H1 (cell line): ENCODE measurements at places on chromosomes 13 and 19.

- peak overlapping the region; percentile 65; the same call in 1 of the 2 replicates for H3K27ac ChIP-seq
- no peaks in the 10 kb centered on the region for H3K27me3 ChIP-seq
- peak overlapping the region; percentile 11; the same call in 1 of the 2 replicates for H3K4me3 ChIP-seq
- H3K36me3 ChIP-seq, result peaks cover 3% of the 10 kb centered on the region; the same call in 1 of the 2 replicates
- peaks cover 13% of the 10 kb centered on the region for H3K4me1 ChIP-seq
- DNase-seq, result peak; percentile 73
Observed at GRCh38 chr13:98484289-98485219, 92.4 kb downstream of the STK24 start.

DNA sequence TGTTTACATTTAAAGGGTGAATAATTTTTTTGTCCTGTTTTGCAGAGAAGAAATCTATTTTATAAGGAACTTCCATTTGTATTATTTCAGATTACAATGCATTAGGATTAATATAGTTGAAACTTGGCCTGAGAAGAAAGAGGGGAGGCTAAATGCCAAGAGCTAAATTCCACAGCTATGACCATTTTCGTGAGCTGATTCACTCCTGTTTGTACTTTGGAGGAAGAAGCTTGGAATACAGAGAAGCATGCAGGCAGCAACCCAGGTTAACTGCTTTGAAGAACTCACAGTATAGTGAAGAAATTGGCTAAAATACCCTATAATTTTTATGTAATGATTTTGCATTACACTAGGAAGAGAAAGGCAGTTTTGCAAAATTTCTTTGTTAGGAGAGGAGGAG is 309.4 kb upstream of the KLF12 start:
- DNase-seq, result no peak
- no peak overlapping the region for H3K27ac ChIP-seq
- H3K4me3 ChIP-seq, result no peak overlapping the region
- H3K4me1 ChIP-seq, result no peaks in the 10 kb centered on the region

DNA sequence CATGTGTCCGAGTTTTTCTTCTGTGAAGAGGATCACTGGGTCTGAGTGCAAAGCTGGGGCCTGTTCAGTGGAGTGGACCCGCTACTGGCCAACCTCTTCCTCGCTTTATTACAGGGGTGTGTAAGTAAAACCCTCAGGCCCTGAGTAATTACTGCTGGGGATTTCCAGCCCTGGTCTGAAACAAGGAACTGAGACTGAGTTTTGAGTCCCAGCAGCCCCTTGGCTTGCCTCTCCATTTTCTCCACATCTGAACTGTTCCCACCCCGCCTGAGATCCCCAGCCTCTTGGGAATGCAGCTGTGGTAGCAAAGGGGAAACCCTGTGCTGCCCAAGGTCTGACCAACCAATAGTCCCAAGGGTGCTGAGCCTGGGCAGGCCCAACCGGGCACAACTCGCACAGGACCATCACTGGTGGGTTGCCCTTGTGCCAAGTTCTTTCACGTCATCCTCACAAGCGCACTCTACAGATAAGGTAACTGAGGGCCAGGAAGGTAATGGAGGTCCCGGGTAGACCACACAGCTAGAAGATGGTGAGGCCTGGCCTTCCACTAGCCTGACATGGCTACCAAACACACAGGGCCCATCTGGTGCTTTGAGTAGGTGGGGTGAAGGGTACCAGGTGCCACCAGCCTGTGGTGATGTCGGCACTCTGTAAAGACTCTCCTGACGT is 13.7 kb upstream of the SLC35E1 start:
- DNase-seq, result no peak
- H3K4me3 ChIP-seq, result no peak overlapping the region
- H3K4me1 ChIP-seq, result peaks cover 32% of the 10 kb centered on the region

DNA sequence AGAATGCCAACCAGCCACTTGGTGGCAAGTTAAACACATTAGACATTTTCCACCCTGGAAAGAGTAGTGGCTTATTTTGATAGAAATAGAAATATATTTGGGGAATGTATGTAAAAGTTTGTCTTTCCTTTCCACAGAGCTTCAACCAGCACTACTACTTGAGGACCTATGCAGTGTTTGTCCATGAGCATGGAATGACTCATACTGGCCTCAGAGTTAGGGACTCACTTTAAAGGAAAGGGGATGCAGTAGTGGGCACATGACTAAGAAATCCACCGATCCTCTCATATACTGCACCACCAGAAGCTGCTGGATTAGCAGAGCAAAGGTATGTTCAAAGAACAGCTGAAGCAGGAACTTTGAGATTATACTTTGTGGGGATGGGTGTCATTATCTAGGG is 62.6 kb downstream of the LACC1 start:
- H3K4me1 ChIP-seq, result no peaks in the 10 kb centered on the region
- no peak overlapping the region for H3K4me3 ChIP-seq
- DNase-seq, result no peak
- no peaks in the 10 kb centered on the region for H3K27me3 ChIP-seq
- H3K27ac ChIP-seq, result no peak overlapping the region

DNA sequence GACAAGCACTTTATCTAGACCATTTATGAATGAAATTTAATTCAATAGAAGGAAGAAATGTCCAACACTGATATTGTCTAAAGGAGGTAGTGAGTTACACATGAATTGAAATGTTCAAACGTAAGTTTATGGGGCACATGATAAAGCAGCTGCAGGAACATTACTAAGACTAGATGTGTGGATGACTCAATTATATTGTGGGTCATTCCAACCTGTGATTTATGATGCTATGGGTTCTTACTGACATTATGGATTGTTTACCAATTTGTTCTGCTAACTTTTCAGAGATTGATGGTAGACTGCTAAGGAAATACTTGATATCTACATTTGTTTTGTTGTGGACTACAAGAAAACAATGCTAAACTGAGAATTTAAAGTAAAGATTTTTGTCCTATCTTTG is 56.1 kb upstream of the ATXN8OS start:
- no peaks in the 10 kb centered on the region for H3K36me3 ChIP-seq
- H3K27me3 ChIP-seq, result no peaks in the 10 kb centered on the region
- H3K27ac ChIP-seq, result no peak overlapping the region
- H3K4me1 ChIP-seq, result no peaks in the 10 kb centered on the region
- no peak overlapping the region for H3K4me3 ChIP-seq

GRCh38 chr13:23609874-23610576 is 39.8 kb downstream of the TNFRSF19 start:
- H3K27ac ChIP-seq, result no peak overlapping the region
- no peaks in the 10 kb centered on the region for H3K4me1 ChIP-seq
- no peaks in the 10 kb centered on the region for H3K36me3 ChIP-seq
- H3K4me3 ChIP-seq, result no peak overlapping the region

DNA sequence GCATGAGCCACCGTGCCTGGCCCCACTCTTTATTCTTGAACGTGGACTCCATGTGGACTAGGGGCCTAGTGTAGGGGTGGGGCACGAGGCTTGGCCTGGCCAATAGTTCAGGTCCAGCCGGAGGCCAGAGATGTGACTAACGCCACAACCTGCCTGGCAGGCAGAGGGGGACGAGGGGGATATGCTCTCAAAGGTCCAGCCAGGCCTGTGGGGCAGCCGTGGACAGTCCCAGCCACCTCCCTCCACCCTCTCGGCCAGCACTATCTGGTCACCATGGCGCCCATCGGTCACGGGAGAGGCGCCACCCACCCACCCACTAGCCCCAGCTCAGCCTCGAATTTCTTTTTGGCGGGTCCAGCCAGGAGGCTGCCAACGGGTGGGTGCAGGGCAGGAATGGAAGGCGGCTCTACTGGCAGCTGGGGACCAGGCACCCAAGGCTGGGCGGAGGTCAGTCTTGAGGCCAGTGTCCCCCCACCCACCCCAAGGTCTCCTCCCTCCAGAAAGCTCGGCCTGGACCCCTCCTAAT is 2.2 kb upstream of the CERS1 start:
- H3K27me3 ChIP-seq, result peaks cover 7% of the 10 kb centered on the region
- no peak overlapping the region for H3K4me3 ChIP-seq
- no peaks in the 10 kb centered on the region for H3K4me1 ChIP-seq
- H3K36me3 ChIP-seq, result peaks cover 7% of the 10 kb centered on the region; the same call in 1 of the 2 replicates

DNA sequence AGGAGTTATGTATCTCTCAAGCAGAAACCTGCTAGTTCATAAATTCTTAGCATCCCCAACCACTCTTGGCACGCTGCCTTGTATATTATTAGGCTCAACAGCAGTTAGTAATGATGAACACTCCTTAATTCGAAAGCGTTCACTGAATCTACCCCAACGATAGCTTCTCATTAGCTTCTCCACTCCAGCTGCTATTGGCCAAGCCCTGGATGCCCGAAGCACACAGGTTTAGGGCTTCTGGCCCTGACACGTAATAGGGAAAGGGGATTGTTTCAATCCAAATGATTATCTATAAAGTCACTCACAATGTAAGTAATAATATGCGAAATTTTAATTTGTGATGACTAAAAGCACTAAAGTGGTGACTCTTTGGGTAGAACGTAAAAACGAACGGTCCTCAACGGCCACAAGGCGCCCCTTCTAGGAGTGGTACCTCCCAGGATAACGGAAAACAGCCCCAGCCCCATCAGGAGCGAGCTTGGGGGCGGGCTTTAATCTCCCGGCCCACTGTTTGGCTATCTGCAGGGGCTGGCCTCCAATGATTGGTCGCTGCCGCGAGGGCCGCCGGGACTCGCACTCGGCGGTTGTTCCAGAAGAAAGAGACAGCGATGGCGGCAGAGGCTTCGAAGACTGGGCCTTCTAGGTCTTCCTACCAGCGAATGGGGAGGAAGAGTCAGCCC is at the start of gene RNF17:
Gene RNF17, plus strand, starts transcription at position 574 of the 680 bp plus-strand sequence. Its CDS starts 35 bp downstream, at position 609.
- H3K4me3 ChIP-seq, result no peak within 1 kb of the TSS
- no peaks in the 10 kb centered on the region for H3K4me1 ChIP-seq
- H3K36me3 ChIP-seq, result no peaks in the 10 kb centered on the region
- no peak for DNase-seq
- H3K27ac ChIP-seq, result no peak within 1 kb of the TSS

GRCh38 chr13:42258747-42259146 is 13.2 kb upstream of the AKAP11 start:
- peak; percentile 57 for DNase-seq
- no peak overlapping the region for H3K4me3 ChIP-seq
- H3K36me3 ChIP-seq, result no peaks in the 10 kb centered on the region
- H3K27me3 ChIP-seq, result no peaks in the 10 kb centered on the region

- no peak overlapping the region for H3K27ac ChIP-seq
- H3K27me3 ChIP-seq, result no peaks in the 10 kb centered on the region
- H3K4me3 ChIP-seq, result no peak overlapping the region
- DNase-seq, result no peak
- H3K4me1 ChIP-seq, result peaks cover 5% of the 10 kb centered on the region
Observed at GRCh38 chr13:105365831-105366230, 1169.6 kb downstream of the EFNB2 start.

DNA sequence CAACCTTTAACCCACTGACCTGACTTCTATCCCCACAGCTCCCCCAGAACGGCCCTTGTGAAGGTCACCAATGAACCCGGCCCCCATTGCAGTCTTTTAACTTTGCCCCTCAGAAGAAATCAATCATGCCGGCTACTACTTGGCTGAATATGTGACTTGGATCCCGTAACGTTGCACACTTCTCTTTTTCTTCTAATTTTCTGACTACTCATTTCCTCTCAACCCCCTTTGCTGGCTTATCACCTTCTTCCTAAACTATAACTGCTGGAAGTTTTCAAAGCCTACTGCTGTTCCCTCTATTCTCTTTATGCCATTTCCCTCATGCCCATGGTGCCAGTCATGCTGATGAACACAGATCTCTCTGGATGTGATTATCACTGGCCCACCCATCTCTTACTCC is 367.6 kb downstream of the DNAJC15 start:
- no peaks in the 10 kb centered on the region for H3K36me3 ChIP-seq
- H3K4me3 ChIP-seq, result no peak overlapping the region
- H3K27ac ChIP-seq, result no peak overlapping the region
- no peaks in the 10 kb centered on the region for H3K27me3 ChIP-seq

- no peak overlapping the region for H3K27ac ChIP-seq
- no peaks in the 10 kb centered on the region for H3K36me3 ChIP-seq
- H3K27me3 ChIP-seq, result no peaks in the 10 kb centered on the region
- no peak for DNase-seq
- no peaks in the 10 kb centered on the region for H3K4me1 ChIP-seq
Observed at GRCh38 chr13:113886561-113887112, 22.8 kb upstream of the GAS6 start.

- no peaks in the 10 kb centered on the region for H3K4me1 ChIP-seq
- no peak for DNase-seq
- no peak overlapping the region for H3K27ac ChIP-seq
- H3K4me3 ChIP-seq, result no peak overlapping the region
Observed at GRCh38 chr13:66716538-66716937, 513.6 kb downstream of the PCDH9 start.

- H3K4me1 ChIP-seq, result no peaks in the 10 kb centered on the region
- no peaks in the 10 kb centered on the region for H3K27me3 ChIP-seq
- H3K36me3 ChIP-seq, result no peaks in the 10 kb centered on the region
- H3K4me3 ChIP-seq, result no peak overlapping the region
- no peak overlapping the region for H3K27ac ChIP-seq
- no peak for DNase-seq
Observed at GRCh38 chr19:52665027-52665426, 26.9 kb upstream of the ZNF83 start.

DNA sequence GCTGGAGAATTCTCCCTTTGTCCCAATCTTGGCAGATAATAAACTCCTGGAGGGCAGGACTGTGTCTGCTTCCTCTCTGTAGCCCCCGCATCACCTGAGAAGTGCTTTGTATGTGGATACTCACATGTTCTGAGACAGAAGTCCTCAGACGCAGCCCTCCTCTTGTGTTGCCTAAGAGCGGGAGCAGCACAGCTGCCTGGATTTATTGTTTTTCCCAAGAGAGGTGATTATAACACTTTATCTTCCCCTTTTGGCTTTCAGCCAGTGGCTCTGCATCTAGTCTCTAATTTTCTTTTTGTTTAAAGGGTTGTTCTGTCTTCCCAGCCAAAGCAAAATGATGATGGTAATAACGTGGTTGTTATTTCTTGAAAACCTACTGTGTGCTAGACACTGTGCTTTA is 36.1 kb downstream of the OLFM4 start:
- no peak for DNase-seq
- H3K27me3 ChIP-seq, result no peaks in the 10 kb centered on the region
- H3K36me3 ChIP-seq, result no peaks in the 10 kb centered on the region
- H3K4me1 ChIP-seq, result no peaks in the 10 kb centered on the region

DNA sequence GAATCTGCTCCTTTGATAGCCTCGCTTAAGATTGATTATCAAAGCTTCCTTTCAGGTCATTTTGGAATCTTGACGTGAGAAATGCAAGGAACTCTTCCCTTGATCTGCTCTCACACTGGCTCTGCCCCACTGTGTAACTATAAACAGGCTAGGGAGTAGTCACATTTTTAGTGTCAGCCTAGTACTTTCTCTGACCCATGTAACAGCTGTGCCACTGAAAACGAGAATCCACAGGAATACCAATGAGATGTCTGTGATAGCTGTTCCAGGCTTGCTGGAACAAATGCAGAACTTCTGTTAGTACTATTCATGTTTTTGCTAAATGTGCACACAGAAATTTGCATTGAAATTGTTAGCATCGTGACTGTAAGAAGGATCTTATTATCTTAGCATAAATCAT is 221.3 kb downstream of the MYO16 start:
- no peaks in the 10 kb centered on the region; the same call in 1 of the 2 replicates for H3K4me1 ChIP-seq
- H3K27me3 ChIP-seq, result no peaks in the 10 kb centered on the region
- H3K27ac ChIP-seq, result no peak overlapping the region
- no peaks in the 10 kb centered on the region for H3K36me3 ChIP-seq
- DNase-seq, result no peak
